MG63 (cell line): ENCODE measurements at places on chromosomes 7 and 10. TPM values are rescaled to one million over a fixed set of nuclear protein-coding genes. Genes with fewer than 3 reads are reported as not detected.

DNA sequence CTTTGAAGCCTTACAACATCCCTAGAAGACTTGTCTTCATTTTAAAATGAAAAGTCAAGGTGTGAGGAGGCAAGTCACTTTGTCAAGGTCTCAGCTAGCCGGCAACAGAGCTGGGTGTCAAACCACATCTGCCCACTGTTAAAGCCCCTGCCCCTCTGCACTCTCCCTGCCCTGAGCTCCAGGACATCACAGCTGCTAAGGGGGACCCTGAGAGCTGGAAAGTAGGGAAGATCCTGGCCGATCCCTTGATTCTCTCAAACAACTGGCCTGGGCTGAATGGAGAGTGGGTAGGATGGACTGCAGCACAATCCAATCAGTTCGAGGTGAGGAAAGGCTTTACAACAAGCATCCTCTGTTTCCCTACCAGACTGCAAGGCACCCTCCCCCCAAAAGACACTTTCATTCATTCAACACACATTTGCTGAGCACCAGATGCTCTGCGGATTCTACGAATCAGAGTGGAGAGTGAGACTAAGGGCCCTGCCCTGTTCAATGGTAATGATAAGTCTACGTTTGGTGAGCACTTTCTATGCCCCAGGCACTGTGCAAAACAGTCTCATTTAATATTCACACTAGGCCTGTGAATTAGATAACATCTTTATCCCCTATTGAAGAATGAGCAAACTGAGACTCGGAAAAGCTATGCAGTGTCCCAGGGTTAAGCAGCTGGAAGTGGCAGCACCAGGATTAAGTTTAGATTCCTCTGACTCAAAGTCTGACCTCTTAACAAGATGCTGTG, 148.1 kb downstream of the HERPUD2 start:
- no peak for DNase-seq

DNA sequence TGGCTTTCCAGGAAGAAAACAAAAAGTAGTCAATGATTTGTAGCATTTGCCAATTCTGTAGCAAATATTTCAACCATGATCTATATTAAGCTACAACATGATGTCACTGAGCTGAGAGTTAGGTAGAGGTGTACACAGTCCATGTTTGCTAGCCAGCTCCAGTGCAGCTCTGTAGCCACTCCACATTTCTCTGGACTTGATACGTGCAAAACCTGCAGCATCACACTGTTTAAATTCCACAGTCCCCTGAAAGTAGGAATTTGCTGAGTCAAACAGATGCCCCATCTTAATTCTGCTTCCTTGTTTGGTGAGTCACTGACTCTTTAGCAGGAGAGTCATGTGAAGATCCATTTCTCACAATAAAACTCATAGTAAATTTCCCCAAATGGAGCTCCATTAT, 89.8 kb upstream of the LRRTM3 start:
- no peak for DNase-seq

DNA sequence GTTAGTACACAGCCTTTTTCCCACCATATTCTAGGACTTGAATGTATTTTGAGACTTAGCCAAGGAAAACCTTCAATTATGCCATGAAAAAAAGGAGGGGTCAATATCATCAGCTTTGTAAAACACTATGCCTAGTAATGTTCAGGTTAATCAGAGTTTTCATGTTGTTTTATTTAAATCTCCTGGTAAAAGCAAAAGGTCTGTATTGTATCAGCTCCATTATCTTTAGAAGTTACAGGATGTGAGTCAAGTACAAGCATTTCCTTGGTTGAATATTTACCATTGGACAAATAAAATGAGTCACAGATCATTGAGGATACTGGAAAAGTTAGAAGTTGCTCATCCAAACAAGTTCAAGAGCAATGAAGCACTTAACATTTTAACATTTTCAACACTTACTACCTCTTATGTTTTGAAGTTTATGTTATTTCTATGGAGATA, 89.9 kb upstream of the CAPZA2 start:
- no peak for DNase-seq

DNA sequence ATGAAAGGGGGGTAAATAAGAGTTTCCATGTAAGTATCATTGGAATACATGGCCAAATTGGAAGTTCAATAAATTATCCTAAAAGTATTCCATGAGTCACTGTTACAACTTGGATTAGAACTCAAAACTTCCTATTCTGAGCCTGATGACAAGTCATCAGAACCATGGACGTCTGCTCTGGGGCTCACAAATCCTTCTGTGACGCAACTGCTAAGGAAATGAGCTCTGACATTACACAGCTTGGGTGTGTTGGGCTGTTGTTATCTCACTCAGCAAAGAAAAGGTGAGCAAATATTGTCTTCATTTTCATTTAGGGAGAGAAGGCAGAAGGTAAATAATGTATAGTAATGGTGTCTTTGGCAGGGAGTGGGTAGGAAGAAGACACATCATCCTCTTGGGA, 214.8 kb upstream of the ADO start:
- no peak for DNase-seq

- no peak for DNase-seq
Observed at GRCh38 chr7:149621776-149622175, 124.2 kb upstream of the ZNF746 start.

DNA sequence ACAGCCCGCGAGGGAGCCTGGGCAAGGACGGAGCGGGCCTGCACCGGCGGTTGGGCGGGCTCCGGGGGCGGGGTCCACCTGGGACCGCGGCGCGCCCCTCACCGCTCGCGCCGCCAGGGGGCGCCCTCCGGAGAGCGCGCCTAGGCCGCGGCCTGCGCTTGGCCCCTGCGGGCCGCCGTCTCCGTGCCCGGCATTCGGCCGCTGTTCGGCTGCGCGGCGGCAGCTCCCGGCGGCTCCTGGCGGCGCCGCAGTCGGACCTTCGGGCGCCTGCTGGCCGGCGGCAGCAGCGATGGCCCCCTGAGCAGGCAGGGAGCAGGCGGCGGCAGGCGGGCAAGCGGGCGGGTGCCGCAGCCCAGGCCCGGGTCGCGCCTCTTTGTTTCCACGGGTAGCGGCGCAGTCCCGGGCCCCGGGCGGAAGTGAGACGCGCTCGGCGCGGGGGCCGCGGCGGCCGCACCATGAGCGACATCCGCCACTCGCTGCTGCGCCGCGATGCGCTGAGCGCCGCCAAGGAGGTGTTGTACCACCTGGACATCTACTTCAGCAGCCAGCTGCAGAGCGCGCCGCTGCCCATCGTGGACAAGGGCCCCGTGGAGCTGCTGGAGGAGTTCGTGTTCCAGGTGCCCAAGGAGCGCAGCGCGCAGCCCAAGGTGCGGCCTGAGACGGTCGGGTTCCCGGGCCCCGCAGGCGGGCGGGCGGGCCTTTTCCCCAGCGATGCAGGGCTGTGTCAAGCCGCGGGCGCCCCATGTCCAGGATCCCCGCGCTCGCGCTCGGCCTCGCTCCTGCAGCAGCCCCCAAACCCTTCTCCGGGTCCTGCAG, at the start of gene INTS15:
Gene INTS15, plus strand, starts transcription at position 193 of the 816 bp plus-strand sequence. Its CDS starts 263 bp downstream, at position 456.
- DNase-seq, result peak; percentile 74

- DNase-seq, result no peak
Observed at GRCh38 chr7:96832092-96832662, 122.5 kb upstream of the SEM1 start.

DNA sequence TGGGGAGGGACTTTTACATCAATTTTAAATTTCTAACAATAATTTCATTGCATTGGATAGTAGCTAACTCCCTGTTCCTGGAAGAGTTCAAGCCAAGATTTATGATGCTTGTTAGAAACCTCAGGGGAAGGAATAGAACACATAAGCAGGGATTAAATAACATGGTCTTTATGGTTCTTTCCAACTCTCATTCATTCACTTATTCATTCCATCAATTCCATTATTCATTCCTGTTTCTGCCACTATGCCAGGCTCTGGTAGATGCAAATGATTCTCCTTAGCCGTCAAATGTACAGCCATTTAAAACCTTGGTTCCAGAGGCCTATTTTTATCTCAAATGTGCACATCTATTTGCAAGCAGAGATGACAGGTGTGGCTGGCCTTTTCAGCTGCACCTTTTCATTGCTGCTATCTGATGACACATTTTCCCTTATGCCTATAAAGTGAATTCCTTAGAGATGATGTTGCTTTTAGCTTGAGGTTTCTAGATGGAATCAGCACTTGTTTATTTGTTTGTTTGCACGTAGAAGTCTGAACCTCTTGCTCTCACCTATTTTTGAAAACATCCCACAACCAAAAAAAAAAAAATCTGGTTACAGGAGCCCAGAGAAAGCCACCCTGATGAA, 205.7 kb upstream of the IGFBP3 start:
- DNase-seq, result no peak

DNA sequence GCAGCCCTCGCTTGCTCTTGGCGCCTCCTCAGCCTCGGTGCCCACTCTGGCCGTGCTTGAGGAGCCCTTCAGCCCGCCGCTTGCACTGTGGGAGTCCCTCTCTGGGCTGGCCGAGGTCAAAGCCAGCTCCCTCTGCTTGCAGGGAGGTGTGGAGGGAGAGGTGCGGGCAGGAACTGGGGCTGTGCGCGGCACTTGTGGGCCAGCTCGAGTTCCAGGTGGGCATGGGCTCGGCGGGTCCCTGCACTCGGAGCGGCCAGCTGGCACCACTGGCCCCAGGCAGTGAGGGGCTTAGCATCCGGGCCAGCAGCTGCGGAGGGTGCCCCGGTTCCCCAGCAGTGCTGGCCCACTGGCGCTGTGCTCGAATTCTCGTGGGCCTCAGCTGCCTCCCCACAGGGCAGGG, 152.1 kb upstream of the SEMA3C start:
- DNase-seq, result no peak

DNA sequence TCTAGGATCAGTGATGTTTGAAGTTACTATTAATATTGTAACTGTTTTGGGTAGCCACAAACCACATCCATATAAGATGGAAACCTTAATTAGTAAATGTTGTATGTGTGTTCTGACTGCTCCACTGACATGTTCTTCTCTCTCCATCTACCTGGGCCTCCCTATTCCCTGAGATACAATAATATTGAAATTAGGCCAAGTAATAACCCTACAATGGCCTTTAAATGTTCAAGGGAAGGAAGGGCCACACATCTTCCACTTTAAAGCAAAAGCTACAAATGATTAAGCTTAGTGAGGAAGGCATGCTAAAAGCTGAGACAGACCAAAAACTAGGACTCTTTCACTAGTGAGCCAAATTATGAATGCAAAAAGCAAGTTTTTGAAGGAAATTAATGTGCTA, 176.4 kb upstream of the ANK3 start:
- DNase-seq, result no peak

GRCh38 chr7:100396421-100396982, 23.2 kb downstream of the PILRA start:
- DNase-seq, result no peak

DNA sequence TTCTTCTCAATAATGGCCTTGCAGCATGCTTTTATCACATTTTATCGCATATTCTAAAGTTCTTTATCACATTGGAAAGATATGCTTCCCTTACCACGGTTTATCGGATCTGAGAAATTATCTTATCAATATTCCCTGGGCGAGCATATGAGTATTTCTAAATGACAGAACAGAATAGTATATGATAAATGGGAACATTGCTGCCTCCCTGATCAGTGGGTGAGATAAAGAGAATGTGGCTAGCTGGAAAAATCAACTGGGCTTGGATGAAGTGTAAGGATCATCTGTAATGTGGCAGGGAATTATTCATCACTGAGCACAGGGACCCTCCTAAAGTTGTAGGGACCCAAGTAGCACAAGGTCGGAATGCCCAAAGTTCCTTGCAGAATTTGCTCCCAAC, 667.4 kb upstream of the NRP1 start:
- no peak for DNase-seq

DNA sequence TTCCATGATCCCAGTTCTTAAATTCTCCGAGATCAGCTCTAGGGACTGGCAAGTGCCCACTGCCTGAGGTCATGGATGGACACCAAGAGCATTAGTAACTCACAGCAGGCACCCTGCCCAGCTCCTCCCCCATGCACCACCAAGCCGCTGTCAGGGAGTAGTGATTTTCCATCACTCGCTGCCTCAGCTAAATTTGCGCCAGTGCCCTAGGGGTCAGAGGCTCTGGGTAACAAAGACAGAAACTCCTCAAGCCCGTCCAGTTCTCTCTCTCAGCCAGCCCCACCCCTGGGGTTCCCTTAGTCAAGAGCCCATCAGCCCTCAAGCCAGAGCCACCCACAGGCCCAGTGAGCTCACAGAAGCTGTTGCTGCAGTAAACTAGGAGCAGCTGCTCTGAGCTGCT, 30.0 kb downstream of the PAX2 start:
- DNase-seq, result peak; percentile 90

The ANKRD30A gene
- total RNA-seq, result not detected in 2 replicates

DNA sequence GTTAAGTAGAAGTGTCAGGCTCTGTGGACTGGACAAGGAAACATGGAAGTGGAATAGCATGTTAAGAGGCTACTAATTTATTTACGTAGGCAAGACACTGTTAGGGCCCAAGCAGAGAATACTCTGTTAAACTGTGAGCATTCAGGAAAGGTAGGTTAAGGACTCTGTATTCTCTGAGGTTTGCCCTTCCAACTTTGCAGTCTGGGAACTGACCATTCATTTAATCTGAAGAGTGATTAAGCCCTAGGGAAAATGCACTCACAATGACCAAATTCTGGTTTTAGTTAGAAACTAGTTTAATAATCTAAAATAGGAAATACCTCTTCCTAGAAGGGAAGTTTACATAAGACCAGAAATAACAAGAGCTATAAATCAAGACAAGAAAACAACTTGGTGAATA, 266.6 kb downstream of the SUGCT start:
- no peak for DNase-seq

DNA sequence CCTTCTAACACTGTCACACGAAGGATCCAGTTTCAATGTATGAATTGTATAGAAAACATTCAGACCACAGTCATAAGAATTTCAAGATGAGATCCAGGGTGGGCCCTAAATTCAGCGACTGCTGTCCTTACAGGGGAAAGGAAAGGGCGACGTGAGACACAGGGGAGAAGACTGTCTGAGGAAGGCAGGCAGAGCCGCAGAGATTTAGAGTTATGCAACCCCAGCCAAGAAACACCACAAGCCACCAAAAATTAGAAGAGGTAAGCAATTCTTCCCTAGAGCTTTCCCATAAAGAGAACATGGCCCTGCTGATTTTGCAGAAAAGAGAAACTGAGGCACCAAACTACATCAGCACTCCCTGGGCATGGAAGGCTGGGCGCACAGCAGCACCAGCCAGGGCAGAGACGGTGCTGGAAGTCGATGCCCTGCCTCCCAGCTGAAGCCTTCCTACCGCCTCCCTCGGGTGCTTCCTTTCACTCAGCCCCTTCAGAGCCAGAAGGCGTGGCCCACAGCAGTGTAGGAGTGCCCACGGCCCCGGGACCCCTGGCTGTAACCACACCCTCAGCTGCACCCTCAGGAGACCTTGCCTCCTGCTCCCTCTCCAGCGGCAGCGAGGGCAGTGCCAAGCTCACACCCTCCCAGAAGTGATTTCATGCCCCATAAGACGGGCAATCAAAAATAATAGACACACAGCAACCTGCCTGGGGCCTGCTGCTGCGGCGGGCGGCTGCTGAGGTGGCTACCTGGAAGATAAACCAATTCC, 81.0 kb upstream of the LRRC4 start:
- no peak for DNase-seq

DNA sequence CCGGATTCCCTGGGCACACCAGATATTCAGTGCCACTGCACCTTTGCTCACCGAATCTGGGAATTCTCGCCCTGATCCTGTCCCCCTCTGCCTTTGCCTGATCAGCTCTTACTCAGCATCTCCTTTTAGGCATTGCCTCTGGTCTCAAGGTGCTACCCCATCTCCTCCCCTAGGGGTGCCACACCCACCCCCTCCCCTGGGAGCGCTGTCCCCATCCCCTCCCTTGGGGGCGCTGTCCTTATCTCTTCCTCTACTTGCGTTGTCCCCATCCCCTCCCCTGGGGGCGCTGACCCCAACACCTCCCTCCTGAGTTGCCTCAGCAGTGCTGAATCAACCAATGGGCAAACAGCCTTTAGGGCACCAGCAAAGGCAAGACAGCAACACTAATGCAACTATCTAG, 686.9 kb upstream of the FOXK1 start:
- no peak for DNase-seq
